Right renal pelvis (tissue), 4 donors: ENCODE measurements at places on chromosomes 7 and 10.

GRCh38 chr7:74334030-74334429 lies 44.8 kb downstream of the CLIP2 start:
- no peak for DNase-seq

DNA sequence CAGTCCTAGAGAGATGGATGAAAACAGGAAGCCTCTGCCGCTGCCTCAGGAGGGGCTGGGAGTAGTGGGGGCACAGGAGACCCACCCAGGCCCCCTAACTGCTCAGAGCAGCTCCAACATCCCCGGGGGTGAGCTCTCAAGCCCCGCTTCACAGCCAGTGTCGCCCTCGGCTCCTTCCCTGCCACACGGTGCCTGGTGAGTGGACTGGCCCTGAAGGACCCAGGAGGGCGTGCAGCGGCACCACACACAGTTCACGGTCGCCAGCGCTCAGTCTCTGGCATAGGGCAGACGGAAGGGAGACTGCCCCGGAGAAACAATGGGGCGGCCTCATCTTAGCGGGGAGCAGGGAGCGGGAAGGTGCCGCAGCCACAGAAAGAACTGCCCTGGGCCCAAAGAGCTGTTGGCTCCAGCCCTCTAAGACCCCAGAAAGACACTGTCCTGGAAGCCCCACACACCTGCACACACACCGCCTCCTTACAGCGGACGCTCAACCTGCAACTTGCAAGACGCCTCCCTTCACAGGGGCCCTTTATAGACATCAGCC lies 1.2 kb downstream of the CLDN15 start:
- DNase-seq, result no peak

DNA sequence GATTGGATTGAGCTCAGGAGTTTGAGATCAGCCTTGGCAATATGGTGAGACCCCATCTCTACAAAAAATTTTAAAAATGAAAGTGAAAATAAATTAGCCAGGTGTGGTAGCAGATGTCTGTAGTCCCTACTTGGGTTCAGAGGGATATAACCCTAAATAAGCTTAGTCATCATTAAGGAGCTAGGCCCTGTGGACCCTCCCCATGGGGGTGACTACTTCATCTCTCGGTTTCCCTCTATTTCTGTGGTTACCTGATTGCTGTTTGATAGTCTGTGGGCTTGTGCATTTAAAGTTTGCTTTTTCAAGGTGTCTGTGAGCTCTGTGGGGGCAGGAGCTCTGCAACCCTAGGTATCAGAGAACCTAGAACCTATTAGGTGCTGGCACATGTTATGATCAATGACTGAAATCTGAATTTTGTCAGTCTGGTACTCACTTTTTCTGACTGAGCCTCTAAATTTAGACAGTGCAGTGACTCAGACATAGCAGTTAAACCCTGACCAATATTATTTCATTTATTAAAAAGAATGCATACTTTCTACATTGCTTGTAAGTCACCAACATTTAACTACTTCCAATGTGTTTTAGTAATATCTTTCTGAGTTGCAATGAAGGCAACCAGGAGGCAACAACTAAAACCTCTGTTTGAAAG lies 8.1 kb upstream of the CUZD1 start:
- DNase-seq, result no peak

- no peak for DNase-seq
Observed at GRCh38 chr7:23335136-23335535, 36.0 kb downstream of the MALSU1 start.
